ENCODE measurements at places on chromosomes 3 and 15. TPM values are rescaled to one million over a fixed set of nuclear protein-coding genes. Genes with fewer than 3 reads are reported as not detected.

Gene C3orf33
- 0.74 TPM for total RNA-seq

Gene LRIG1
- total RNA-seq: 84.2 TPM

Gene AHSG
- total RNA-seq: not detected

Gene C3orf85
- total RNA-seq: not detected

Gene PROS1
- not detected for total RNA-seq

Gene ZNF660
- not detected for total RNA-seq

Gene RMDN3
- 23.7 TPM for total RNA-seq

DNA sequence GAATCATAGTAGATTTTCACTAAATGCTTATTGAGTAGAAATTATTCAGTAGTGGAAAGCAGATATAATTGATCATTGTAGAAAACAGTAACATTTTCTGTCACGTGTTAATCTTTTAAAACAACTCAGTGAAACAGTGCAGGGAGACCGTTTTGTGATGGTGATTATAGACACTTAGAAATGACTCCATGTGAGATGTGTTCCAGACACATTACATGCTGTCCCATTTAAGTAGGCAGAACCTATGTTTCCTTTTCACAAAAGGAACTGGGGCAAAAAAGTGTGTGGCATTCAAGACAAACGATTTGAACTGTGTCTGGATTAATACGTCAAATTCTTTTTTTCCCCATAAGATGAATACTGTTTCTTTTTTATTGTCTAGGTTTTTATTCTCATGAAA is 126.5 kb downstream of the TCF12 start:
- DNase-seq: no peak

DNA sequence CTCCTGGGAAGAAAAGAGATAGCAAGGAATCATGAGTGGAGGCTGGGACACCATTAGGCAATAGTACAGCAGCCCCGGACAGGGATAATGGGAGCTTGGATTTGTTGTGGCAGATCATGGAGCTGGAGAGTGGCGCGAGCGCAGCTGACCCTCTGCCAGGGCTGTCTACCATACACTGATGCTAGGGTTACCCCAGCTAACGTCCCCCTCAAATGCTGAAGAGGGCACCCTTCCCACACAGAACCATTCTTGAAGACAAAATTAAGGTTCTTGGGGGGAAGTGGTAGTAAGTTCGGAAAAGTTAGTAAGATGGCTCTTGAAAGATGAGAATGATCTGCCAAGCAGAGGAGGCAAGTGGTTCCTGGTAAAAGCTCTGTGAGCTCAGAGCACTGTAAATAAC is 61.1 kb downstream of the ST3GAL6 start:
- DNase-seq: no peak

- no peak for DNase-seq
Measured at GRCh38 chr3:132347811-132348210, 30.6 kb downstream of the ACP3 start.

DNA sequence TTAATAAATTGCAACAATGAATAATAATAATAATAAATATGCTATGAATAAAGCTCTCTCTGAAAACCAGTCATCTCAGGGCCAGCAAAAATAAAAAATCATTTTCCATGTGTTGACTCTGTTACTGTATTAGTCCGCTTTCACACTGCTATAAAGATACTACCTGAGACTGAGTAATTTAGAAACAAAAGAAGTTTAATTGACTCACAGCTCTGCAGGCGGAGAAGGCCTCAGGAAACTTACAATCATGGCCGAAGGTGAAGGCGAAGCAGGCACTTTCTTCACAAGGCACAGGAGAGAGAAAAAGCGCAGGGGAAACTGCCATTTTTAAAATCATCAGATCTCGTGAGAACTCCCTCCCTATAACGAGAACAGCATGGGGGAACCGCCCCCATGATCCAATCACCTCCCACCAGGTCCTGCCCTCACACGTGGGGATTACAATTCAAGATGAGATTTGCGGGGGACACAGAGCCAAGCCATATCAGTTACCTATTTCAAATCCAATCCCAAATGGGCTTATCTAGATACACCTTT is 224.1 kb downstream of the IGSF11 start:
- no peak for DNase-seq

DNA sequence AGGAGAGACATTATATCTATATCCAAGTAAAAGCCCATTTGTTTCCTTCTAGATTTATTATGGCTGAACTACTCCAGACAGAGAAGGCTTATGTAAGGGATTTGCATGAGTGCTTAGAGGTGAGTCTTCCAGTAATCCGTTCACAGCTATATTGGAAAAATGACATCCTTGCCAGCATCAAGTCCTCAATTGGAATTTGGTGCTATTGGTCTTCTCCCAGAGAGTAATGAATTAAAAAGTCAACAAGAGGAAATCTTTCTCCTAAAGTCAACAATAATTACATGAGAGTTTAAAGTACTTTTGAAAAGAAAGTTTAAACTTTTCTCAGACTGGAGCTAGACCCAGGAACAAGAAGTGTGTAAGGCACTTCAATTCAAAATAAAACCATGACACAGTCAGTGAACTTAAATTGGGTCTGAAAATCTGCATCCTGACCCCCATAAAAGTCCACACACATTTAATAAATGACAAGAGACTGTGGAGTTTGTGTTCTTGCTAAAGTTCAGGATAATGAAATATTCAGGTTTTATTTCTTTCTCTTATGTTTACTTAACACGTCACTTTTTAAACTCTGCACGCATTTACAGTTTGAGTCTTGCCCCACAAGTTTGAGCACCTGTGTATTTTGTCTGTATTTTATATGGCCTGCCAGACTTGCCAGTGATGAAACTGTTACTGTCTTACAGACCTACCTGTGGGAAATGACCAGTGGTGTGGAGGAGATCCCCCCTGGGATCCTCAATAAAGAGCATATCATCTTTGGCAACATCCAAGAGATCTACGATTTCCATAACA is 268.2 kb upstream of the UMPS start:
- no peak for DNase-seq

- peak; percentile 94 for DNase-seq
Measured at GRCh38 chr3:71563827-71564226, 19.7 kb downstream of the FOXP1 start.

All from OCI-LY7 (cell line).